AG09309 (cell line): ENCODE measurements at places on chromosomes 3 and 15.
A peak's percentile ranks its signal among the peaks of the same experiment; 100 is the strongest.

DNA sequence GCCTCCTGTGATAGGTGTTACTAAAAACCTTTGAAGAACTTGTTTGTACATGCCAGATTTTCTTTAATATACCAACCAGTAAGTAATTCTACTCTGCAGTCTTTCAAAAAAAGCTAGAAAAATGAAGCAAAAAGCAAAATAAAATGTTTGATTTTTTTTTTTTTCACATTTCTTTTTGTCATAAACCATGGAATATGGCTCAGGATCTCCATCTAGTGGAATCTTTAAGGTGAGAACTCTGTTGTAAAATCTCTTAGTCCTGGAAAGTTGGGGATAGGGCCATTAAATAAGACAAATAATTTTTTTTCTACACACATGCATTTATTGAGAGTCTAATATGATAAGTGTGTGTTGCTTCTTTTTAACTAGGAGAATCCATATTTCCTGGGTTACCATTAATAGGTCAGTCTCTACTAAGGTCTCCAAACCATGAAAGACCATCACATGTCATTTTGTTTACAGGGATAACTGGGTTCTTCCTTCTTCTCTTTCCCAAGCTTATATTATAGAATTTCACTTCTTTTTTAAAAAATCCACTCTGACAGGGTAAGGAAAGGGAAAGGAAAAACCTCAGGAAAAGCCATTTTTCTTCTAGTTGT is 84.6 kb downstream of the SLC9A9 start:
- DNase-seq, result no peak

GRCh38 chr3:131079086-131079485 is 52.4 kb downstream of the NEK11 start:
- no peak for DNase-seq

DNA sequence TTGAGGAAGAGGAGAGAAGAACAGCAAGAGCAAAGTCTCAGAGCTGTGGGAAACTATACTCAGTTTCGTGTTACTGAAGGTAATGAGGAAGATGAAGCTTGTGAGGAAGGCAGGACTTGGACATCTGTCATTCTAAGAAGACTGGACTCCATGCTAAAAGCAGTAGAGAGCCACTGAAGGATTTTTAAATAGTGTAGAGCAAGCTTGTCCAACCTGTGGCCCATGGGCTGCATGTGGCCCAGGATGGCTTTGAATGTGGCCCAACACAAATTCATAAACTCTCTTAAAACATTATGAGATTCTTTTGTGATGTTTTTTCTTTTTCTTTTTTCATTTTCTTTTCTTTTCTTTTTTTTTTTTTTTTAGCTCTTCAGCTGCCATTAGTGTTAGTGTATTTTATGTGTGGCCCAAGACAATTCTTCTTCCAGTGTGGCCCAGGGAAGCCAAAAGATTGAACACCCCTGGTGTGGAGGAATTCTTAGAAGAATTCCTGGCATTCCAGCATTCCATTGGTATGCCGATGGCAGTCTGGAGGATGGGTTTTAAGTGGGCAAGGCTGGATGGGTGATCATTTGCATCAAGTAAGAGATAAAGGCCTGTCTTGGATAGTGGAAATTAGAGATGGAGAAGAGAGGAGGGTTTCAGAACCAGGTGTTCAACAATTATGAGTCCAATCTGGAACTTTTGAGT is 6.9 kb upstream of the NFKBIZ start:
- no peak for DNase-seq

DNA sequence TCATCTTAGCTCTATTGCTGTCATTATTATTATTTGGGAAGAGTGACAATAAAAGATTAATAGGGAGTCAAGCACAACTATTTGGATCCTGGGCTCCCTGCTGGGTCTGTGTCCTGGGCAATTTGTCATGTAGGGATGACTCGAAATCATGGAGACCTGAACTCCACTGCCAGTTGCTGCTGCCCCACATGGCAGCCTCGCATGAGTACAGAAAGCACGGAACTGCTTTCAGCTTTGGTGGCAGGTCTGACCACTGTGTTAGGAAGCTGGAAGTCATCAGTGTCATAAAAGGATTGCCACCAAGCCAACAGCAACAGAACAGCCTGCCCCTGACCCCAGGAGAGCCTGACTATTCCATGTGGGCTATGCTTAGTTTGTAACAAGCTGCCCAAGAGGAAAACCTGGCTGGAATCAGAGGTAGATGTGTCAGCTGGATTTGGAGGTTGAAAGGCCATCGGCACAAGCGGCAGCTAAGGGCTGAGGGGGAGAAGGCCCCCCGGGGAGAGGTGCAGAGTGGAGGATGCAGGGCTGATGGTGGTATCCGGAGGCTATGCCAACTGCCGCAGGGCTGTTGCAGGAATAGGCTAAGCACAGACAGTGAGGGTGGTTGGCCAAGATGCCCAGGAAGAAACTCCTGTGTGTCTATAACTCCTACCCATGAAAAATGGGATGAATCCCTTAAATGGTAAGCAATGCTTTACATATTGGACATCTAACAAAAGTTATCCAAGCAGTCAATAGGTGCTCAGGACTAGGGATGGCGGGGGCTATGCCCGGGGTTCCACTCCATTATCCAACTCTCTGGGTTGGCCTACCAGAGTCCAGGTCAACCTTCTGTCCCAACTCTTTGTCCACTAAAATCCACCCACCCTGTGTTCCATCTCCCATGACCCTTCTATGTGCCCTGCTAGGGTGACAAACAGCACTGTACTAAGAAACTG is 291.6 kb downstream of the ADAMTS17 start:
- DNase-seq, result no peak

DNA sequence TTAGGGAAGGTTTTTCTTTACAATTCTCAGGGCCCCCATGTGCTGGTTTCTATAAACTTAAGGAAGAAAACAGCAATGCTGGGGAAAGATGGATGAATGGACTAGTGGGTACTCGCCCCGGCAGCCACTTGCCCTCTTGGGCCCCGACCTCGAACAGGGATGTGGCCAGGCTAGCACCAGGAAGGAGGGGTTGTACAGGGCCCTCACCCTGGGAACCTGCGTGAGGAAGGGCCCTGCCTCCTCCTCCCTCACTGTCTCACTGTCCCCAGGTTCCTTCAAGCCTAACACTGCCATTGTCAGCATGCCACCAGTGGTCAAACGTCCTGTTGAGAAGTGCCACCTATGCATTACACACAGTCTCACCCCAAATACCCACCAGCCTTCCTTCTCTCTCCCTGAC is 9.1 kb downstream of the ADAMTS17 start:
- no peak for DNase-seq

DNA sequence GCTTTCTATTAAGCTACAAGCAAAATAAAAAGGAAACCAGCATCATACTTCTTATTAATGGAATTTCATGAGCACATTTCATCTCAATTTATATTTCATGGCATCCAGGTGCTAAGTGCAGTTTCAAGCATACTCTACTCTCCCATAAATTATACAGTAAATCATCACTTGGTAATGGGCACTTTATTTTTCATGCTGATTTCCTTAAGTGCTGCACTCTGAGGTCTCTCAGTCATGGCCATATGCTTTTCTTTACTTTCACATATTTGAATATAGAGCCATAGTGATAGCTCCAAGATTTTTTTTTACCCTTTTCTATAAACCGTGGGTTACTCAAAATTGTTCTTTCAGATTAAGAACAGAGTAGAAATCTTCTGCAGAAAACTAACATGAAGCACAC is 1505.7 kb upstream of the CADM2 start:
- DNase-seq, result no peak

DNA sequence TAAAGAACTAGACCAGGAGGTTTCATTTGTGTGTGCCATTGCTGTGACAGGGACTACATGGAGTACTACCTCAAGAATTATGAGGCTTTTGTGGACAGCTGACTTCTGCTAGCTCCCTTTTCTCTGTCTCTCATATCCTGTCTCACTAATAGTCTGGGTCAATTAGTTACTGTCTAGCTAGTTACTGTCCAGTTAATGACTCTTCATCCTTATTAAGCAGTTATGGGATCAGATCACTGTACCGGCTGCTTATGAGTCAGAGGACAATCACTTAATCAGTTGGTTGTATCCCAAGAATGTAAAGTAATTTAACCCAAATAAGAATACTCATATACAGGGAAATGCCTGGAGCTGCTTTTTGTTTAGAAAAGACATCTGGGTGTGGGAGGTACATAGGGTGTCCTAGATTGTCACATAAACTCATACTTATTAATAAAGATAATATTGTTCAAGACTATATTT is 158.0 kb downstream of the CDIN1 start:
- DNase-seq, result peak; percentile 3

GRCh38 chr15:63107895-63108546 is 13.6 kb upstream of the LACTB start:
- peak; percentile 100 for DNase-seq

- no peak for DNase-seq
Measured at GRCh38 chr3:126118591-126118990, 34.7 kb upstream of the SLC41A3 start.

DNA sequence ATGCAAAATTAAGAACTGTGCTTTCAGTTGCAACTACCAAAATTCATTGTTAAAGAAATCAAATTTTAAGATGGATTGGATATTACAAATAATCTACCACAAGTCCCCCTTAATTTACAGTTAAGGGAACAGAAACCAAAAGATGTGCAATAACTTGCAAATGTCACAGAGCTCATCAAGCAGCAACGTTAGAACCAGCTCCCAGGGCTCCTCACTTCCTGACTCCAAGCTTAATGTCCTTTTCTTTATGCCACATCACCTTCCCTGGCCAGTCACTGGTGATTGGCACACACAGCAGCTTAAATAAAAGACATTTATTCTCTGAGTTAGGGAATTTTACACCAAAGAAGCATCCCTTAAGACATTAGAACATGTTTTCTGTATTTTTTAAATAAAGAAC is 159.7 kb downstream of the RSL24D1 start:
- no peak for DNase-seq

GRCh38 chr15:46861796-46862195 is 855.5 kb upstream of the SEMA6D start:
- no peak for DNase-seq

DNA sequence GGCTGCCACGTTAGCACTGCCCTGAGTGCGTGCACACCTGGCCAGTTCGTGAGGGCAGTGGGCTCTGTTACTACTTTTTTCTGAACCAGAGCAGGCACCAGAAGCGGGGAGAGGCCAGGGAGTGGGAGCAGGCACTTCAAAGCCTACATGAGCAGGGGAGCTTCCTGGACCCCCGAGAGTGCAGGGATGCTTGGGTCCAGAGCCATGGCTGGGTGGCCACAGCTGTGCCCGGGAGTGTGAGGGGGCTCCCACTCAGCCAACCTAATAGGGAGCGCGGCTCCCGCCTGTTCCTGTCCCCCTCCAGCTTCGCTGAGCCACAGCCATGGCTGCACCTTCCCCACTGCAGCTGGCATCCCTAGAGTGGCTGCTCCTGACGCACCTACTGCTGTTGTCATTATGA is 1423.3 kb downstream of the SI start:
- DNase-seq, result no peak

GRCh38 chr3:27885641-27886040 is 163.5 kb upstream of the EOMES start:
- DNase-seq, result no peak

DNA sequence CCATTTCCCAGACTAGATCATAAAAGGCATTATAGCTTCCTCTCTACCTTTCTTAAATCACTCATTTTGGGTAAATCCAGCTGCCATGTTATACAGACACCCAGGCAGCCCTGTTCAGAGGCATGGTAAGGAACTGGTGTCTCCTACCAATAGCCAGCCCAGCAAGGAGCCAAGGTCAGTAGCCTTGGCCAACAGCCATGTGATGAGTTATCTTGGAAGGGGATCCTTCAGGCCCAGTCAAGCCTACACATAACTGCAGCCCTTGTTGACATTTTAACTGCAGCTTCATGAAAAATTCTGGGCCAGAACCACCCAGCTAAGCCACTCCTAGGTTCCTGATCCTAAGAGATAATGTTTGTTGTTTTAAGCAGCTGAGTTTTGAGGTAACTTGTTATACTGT is 29.0 kb upstream of the ZMAT3 start:
- DNase-seq, result no peak

- no peak for DNase-seq
Measured at GRCh38 chr15:70362886-70363285, 265.2 kb upstream of the TLE3 start.

DNA sequence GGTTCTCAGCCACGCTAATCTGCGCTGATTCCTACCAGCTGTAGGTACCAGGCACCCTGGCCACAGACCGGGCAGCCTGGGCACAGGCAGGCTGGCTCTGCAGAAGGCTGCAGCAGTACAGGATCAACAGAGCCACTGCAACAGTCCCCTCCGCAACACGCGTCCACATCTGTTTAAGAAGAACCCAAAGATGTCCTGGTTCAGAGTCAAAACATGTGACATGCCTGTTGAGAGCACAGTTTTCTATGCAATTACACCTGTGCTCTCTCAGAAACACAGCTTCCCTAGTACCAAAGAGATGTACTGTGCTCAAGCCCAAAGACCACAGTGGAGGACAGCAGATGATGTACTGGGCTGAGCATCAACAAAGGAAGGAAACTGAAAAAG is 18.8 kb downstream of the LRIG1 start:
- no peak for DNase-seq

- no peak for DNase-seq
Measured at GRCh38 chr15:79051941-79052731, 38.4 kb downstream of the RASGRF1 start.

DNA sequence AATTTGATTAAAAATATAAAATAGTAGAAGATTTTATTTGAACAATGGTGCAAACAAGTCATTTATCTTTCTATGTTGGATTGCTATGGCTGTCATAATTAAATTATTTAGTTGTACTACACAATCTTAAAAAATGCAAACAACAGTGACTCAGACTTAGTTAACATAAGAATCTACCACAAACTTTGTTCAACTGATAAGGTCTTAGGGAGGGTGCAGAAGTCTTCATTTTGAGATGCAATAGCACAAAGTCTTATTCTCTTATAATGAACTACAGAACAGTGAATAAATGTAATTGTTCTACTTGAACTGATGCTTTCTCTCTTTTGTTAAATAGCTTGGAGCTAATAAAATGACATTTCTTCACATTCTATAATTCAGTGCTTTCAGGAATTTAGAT is 482.8 kb upstream of the NAALADL2 start:
- no peak for DNase-seq

DNA sequence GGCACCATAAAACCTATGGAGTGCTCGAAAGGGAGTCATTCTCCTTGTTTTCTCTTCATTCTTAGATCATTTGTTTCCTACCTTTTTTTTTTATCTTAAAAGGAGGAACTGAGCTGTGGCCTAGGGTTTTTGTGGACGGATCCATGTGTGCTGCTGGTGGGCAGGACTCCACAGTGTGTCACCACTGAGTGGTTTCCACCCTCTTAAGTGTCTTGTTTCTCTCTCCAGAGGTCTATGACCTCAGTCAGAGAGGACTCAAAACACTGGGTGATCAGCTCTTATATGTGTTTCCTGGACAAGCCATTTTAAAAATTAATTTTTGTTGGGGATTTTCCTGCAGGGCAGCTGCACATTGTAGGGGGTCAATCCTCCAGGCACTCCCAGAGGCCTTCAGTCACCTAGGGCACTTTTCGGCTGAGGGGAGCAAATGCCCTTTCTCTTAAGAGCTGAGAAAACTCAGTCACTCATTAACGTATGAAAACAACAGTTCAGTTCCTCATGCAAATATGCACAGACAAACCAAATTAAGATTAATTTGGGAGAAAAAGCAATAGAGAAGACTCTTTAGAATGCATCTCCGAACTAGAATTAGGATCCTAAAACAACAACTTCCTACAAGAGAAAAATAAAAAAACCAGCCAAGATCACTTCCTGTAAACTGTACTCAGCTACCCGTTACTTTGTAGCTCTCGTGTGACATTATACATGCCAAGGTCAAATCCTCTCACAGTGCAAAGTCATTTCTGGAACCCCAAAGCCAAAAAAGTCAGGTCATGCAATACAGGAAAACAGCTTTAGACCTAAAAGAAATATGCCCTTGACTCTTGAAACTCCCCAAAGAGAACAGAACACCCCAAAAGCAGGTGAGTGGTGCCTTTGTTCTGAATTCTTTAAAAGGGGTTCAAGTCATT is 27.6 kb upstream of the FAM3D start:
- DNase-seq, result no peak
